ENCODE measurements at places on chromosomes 1 and 21. TPM values are rescaled to one million over a fixed set of nuclear protein-coding genes. Genes with fewer than 3 reads are reported as not detected.

GRCh38 chr1:44681905-44682882 lies 7.7 kb downstream of the ARMH1 start:
- no peak for DNase-seq

GRCh38 chr1:224923726-224924125 lies 5.7 kb upstream of the DNAH14 start:
- no peak for DNase-seq

- DNase-seq: no peak
These were observed 12.4 kb upstream of the USP1 start for GRCh38 chr1:62424411-62424810.

GRCh38 chr1:31387612-31388011 lies 14.7 kb upstream of the FABP3 start:
- DNase-seq: no peak

DNA sequence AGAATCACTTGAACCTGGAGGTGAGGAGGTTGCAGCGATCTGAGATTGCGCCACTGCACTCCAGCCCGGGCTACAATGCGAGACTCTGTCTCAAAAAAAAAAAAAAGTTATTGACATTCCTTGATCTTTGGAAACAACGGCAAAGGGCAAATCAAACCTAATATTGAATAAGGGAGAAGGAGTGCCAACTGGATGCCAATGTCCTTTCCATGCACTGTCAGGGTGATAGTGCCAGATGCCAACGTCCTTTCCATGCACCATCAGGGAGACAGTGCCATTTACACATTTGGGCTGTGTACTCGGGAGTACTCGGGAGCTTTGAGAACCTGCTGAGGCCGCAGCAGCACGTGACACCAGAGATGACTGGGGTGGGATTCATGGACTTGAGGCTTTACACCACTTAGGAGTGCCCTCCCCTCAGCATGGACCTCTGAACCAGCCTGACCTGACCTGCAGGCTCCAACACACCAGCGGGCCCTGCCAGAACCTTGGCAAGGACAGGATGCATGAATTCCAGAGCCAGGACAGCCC lies 34.5 kb upstream of the SOD1 start:
- DNase-seq: no peak

DNA sequence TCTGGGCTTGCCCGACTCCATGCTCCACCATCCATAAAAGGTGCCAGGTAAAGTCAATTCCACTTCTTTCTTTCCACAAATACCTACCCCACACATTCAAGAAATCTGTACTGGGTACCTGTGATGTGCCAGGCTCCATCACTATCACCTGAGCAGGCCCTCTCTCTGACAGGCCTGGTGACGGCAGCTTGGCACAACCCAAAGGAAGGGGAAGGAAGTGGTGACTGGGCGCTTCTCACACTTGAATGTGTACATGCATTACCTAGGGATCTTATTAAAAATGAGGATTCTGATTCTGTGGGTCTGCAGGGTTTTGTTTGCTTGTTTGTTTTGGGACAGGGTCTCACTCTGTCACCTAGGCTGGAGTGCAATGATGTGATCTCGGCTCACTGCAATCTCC lies 7.5 kb downstream of the HTR1D start:
- DNase-seq: no peak

GRCh38 chr1:188402986-188403385 lies 1574.2 kb downstream of the PLA2G4A start:
- DNase-seq: no peak

DNA sequence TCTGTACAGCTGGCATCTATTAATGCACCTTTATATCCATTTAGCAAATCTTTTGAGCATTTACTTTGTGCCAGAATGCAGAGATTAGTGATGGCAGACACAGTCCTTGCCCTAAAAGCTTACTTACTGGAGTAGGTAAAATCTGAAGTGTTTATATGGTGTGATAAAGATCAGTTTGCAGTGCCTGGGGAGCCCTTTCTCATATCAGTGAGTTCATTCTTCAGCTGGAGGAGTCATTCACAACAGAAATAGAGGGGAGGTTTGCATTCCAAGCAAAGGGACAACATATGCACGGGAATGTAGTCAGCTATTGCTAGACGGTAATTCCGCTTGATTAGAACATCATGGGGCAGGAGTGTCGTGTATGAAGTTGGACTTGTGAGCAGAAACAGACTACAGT lies 8.4 kb downstream of the SLC35F3 start:
- no peak for DNase-seq

DNA sequence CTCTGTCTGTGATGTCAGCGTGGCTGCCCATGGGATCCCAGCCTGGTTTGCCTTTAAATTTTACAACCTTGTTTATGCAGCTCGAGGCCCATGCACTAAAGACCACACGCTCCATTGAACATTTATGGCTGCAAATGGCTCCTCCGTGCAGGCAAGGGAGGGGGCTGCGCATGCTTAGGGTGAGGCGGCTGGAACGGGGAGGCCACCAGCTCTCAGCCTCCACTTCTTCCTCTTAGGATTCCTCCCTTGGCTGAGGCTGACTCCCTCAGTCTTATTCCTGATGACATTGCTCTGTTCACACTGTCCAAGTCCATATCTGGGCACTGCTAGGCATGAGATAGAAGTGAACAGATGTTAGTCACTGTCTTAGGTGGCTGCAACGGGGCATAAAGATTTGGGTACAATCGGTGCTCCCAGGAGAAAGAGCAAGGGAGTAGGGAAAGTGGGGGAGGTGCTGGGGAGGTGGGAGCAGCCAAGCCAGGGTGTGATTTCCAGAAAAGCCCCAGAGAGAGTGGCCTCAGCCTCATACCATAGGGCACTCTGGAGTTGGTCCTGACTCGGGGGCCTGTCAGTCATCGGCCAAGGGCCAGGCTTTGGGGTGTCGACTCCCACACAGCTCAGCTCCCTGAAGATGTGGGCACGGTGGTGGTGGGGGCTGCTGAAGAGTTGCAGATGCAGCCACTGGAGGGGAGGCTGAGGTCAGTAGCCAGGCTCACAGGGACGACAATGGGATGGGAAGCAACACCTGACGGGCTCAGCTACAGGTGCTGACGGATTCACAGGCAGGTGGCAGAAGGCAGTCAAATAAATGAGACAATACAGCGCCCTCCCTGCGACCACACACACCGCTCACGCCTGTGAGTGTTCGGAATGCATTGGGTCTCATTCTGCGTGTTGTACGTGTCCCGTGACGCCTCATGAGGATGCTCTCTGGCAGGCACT lies 37.3 kb upstream of the ACTL8 start:
- DNase-seq: no peak

GRCh38 chr1:99217599-99217998 lies 46.7 kb upstream of the PLPPR4 start:
- DNase-seq: no peak

GRCh38 chr1:174134003-174134659 lies 25.2 kb upstream of the RABGAP1L start:
- no peak for DNase-seq

- DNase-seq: peak; percentile 76
These were observed 154.6 kb downstream of the RGS7 start for GRCh38 chr1:241202401-241202800.

DNA sequence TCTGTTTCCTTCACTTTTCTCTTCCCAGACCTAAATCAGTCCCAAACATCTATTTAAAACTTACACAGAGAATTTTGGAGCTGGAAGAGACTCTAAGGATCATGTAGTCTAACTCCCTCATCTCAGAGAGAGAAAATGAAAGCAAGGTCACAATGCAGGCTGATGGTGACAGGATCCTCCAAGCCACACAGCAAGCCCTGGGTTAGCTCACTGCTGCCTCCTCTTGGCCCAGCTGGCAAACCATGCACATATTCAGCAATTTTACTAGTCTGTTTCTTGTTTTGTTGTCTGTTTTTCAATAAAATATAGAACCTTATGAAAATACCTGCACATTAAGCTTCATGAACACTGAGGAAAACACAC lies 27.7 kb upstream of the LY9 start:
- peak; percentile 58 for DNase-seq

- DNase-seq: no peak
These were observed 92.5 kb downstream of the GALNT2 start for GRCh38 chr1:230159580-230159979.

GRCh38 chr1:205371871-205372660 lies 15.3 kb upstream of the KLHDC8A start:
- no peak for DNase-seq

The ITLN2 gene
- total RNA-seq: 4.2 TPM

The PTAFR gene
- 3.5 TPM for total RNA-seq

The SRP9 gene
- 144 TPM for total RNA-seq

The AGL gene
- total RNA-seq: 107 TPM

The TRNP1 gene
- 92.9 TPM for total RNA-seq

The ERVH48-1 gene
- not detected for total RNA-seq

Data from stomach (tissue), 19 donors.